ENCODE measurements at places on chromosomes 7 and 10.

DNA sequence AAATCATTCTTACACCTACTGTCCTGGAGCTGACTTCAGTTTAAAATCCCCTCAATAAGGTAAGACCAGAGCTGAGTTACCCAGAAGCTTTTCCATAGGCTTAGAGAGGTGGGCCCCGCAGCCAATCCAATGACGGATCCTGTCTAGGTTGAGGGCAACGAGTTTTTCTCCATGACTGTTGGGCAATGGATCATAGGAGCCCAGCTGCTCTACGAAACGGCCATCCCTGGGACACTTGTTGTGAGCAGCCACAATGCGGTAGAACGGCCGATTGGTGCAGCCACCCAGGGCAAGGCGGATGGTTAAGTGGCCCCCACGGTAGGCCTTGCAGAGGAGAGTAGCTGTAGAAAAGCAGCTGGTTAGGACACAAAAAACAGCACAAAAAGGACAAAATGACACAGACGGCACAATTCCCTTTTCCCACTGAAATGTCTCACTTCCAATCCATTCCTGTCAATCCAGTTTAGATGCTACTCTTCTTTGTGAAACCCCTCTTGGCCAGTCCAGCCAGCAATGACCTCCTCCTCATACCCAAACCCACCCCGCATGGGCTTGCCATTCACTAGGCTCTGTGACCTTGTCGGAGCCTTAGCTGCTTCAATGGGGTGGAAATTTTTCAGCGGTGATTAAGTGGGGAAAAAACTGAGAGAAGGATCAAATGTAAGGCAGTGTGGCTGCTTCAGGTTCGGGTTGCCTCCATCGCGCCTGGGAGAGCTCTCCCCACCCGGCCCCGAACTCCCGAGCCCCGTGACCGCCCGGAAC is 580 bp downstream of the MRPS16 start:
- DNase-seq = no peak

GRCh38 chr10:115604627-115605026 is 511.5 kb downstream of the ATRNL1 start:
- no peak for DNase-seq

- DNase-seq = no peak
Measured at GRCh38 chr10:113954409-113954808, 89.3 kb upstream of the ADRB1 start.

DNA sequence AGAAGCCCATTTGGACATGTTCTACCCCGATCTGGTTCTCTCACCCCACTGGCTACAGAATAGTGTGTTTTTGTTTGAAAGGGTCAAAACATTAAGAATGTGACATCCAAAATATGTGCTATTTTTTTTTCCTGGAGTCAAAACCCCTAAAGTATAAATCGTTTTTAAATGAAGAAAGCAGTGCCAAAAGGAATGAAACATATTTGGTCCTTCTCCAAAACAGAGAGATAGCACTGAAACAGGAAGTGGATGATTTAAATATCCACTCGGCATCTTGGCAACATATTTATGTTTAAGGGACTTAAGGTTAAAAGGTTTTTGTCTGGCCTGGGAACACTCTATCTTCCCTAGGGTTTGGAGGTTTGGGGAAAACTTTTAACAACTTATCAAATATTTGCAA is 32.3 kb downstream of the CALD1 start:
- no peak for DNase-seq

DNA sequence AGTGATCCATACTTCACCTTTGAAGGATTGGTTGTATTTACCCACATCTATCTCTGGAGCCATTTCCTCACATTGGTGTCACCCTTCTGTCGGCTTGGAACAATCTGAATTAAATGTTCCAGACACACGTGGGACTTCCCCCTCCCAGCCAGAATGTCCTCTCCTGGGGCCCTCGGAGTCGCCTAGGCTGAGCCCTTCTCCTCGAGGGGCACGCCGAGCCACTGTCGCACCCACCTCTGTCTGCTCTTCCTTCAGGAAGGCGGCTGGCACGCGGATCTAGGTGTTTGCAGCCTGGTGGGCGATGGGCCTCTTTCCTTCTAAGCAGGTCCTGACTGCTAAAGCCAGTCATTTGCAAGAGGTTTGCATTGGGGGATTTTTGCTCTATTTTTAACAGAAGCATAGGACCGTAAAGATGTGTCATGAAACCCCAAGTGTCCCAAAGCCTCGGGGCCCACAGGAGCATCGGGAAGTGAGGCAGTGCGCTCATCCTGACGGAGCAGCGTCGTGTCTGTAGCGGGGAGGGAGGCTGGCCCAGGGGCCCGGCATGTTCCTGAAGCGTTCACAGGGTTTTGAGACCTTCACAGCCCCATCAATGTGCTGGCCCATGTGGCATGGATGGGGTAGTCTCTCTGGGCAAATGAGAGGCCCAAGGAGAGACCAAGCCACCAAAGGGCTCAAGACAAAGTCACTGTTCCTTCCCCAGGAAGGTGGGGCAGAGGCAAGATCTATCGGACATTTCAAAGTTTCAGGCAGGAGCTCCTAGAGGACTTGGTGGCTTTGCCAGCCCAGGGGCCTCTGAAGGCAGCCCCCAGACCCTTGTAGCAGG is 86.7 kb downstream of the RGS10 start:
- no peak for DNase-seq

All from thyroid gland (tissue), 4 donors.